Activated naive CD8-positive, alpha-beta T cell treated with anti-CD3 and anti-CD28 coated beads, Interleukin-2, amount 50 U/mL, for 16 hours (primary cell): ENCODE measurements at places on chromosomes 13 and 19.

DNA sequence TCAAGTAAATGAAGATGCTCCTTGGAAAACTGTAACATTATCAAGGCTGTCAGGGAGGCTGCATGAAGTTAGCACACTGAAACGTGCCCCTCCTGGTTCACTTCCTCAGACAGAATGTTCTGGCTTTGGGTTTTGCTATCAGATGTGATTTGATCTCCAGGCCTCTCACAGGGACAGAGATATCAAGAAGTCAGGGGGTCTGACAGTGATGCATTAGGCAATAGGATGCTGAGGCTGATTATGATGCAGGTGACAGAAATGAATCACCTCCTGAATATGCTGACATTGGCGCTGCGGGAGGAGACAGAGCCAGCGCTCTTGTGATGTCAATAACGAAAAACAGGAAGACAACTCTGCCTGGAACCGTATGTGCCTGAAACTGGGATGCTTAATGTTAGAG lies 278.5 kb downstream of the DCT start:
- DNase-seq = no peak

GRCh38 chr13:23883255-23883654 lies 5.9 kb downstream of the MIPEP start:
- no peak for DNase-seq

DNA sequence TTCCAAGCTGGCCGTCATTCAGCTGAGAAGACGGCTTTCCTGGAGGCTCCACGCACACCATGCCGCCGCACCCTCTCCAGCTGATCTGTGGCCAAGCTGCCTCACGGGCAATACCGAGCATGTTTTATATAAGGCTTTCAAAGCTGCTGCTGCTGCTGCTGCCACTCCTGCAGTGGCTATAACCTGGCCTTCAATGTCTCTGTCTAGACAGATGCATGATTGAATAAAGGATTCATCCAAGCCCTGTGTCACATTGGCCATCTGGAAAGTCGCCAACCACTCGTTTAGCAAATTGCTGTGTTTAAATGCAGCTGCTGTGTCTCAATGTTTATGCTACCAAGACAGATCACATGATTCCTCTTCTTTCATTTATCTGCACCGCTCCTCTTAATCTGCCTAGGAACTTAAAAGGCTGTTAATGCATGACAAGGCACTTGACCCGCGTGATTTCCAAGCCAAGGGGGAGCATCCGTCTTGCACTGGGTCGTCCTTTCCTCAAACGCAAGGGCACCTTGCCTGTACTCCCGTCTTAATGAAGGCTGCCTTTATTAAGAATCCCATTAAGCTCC lies 114.3 kb downstream of the TEX26 start:
- DNase-seq = no peak

GRCh38 chr19:934865-935479 lies 9.1 kb downstream of the ARID3A start:
- no peak for DNase-seq

DNA sequence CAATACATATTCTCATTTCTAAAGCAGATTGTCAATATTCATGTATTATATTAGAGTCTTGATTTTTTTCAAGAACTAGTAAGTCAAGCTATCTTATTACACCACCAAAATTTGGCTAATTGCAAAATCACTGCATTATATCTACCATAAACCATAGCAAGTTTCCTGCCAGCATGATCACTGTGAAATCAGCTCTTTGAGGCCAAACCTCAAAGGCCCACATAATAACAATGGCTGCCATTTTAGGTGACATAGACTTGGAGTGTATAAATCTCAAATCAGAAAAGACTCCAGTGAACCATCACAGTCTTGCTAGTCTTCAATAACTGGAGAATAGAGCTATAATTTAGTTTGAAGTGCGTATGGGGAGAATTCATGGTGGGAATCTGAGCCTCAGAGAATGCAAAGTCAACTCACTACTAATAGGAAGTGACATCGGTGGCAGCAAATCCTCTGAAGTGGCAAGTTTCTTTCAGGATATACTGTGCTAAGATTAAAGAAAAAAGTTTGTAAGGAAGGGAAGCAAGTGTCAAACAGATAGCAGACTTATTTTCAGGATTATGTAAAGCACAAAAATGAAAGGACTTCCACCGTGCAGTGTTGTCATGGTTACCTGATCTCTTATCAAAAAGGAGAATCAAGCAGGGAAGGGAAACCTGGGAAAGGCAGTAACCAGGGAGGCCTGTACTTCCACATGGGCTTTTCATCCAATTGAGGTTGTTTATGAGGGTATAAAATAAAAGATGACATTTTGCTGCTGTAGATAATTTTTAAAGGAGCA lies 117.4 kb upstream of the FNDC3A start:
- no peak for DNase-seq

DNA sequence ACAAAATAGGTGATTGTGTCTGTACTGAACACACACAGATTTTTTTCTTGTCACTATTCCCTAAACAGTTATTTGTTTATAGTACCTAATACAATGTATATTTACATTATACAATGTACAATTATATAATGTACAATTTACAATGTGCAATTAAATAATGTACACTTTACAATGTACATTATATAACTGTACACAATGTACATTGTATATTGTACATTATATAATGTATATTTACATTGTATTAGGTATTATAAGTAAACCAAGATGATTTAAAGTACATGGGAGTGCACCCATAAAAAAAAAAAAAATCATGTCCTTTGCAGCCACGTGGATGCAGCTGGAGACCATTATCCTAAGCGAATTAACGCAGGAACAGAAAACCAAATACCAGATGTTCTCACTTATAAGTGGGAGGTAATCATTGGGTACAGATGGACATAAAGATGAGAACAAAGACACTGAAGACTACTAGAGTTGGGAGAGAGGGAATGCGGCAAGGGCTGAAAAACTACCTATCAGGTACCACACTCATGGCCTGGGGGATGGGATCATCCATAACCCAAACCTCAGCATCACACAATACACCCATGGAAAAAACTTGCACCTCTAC lies 68.1 kb downstream of the ABCC4 start:
- DNase-seq = no peak

DNA sequence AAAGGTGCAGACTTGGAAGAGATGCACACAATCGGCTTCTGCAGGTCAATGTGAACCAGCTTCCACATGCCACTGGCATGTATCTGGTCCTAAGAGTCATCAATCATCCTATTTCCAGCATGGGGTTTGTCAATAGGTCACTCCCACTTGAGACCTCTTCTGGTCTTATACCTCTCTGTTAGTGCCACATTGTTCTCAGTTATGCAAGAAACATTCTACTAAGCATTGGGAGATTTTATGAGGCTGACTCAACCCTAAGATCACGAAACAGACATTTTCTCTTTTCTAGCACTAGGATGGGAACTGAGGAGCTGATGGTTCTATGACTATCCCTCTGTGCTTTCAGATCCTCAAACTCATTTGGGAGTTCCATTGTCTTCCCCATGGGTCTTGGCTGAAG lies 581.5 kb upstream of the KLF12 start:
- no peak for DNase-seq

DNA sequence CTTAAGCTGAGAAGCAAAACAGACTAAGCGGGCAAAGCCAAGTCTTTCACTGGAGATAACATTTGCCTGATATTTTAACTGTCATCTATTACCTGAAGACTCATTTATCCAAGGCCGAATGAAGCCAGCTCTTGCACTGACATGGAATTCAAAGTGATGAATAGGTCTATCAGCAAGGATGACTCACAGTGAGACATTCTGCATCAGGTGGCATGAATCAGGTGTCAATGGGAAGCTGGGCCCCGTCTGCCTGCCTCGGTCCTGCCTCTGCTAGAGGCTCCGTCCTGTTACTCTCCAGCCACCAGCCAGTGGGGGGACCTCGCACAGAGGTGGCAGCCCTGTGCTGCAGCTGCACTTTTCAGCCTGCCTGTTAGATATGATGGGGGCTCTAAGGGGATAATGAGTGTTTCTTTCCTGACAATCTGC lies 23.5 kb downstream of the STARD13 start:
- DNase-seq = no peak

GRCh38 chr19:33472226-33472625 lies 49.4 kb downstream of the PEPD start:
- DNase-seq = no peak

- no peak for DNase-seq
Measured at GRCh38 chr13:98285317-98285716, 108.2 kb upstream of the RNF113B start.

- DNase-seq = no peak
Measured at GRCh38 chr19:48740164-48740972, at the start of gene RASIP1. TSS of gene RASIP1 (minus strand) at chr19:48740610. CDS start at chr19:48740282, 328 bp downstream.

GRCh38 chr13:27793507-27794367 lies 1.5 kb downstream of the GSX1 start:
- no peak for DNase-seq

DNA sequence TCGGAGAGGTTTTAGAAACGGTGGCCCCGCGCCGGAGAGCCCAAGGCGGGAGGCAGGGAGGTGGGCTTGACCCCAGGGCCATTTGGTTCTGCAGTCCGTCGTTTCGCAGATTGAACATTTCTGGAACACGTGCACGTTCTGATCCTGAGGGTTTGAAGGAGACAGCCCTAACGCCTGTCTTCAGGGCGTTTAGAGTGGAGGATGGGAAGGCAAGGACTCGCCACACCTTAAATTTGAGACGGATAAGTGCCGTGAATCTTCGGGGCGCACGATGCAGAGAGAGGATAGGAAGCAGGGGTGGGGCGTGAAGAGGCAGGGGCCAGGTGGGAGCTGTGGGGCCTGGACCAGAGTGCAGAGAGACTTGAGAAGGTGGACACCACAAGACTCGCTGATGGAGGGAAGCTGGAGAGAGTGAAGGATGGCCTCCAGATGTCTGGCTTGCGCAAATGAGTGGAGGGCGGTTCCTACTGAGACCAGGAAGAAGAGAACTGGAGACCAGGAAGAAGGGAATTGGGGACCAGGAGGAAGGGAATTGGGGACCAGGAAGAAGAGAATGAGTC lies 804 bp upstream of the MIER2 start:
- DNase-seq = no peak

GRCh38 chr13:24741016-24741662 lies 22.8 kb upstream of the RNF17 start:
- DNase-seq = no peak

DNA sequence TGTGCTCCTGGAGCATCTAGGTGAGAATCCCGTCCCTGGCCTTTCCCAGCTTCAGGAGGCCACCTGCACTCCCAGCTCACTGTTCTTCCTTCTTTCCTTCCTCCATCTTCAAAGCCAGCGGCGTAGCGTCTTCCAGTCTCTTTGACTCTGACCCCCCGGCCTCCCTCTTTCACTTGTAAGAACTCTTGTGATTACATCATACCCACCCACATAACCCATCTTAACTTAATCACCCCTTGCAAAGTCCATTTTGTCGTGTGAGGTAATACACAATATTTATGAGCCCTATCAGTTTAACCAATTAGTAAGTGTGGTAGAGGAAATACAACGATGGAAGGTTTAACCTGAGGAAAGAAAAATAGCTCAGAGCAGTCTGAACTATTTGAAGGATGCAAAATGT lies 4.6 kb upstream of the CDC16 start:
- no peak for DNase-seq

DNA sequence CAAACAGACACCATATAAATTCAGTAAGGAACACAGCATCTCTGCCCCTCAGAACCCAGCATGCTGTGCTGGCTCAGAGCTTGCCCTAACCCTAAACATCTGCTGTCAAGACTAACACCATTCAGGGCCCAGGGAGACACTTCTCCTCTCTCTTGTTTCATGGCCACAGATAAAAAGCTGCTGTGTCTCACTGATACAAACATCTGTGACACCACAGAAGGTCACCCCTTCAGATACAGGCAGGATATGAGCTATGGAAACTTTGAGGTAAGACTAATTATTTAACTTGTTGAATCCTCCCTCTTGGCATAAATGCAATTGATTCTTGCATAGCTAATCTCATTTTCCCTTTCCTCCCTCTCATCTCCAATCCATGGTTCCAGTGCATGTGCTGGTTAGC lies 61.6 kb upstream of the GPR12 start:
- DNase-seq = no peak

- DNase-seq = no peak
Measured at GRCh38 chr13:32669030-32669646, 82.9 kb downstream of the PDS5B start.

GRCh38 chr13:113408562-113408961 lies 44.6 kb upstream of the GRTP1 start:
- no peak for DNase-seq

DNA sequence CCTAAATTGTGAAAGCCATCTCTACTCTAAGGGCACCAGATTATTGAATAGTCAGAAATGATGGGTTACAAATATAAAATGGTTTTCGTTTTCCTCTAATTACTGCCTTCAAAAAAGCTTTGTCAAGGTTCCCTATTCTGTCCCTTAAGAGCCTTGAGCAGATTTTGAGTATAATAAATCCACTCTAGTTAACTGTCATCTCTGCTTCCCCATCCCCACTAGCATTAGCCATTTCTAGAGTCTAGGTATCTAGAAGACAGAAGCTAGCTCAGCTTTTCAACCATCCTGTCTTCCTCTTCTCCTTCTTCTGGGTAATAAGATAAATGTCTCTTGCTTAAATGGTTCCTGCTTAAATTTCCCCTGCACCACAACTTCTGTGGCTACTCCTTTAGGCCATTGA lies 290.4 kb downstream of the DACH1 start:
- DNase-seq = no peak

DNA sequence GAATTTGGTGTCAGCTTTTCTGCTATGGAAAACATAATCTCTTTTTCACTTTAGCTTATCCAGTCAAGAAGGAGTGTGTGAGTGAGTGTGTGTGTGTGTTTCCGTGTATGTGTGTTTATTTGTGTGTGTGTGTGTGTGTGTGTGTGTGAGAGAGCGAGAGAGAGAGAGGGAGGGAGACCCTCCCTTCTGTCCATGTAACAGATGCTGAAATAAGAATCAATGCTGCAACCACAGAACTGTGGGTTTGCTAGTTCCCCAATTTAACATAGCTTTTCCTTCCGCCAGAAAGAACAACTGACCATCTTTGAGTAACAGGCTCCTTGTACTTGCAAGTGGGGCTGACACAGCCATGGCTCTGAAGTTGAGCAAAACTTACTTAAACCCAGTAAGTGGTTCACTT lies 5.2 kb downstream of the LCP1 start:
- DNase-seq = no peak

GRCh38 chr13:60612593-60612992 lies 215.6 kb downstream of the TDRD3 start:
- DNase-seq = no peak

- no peak for DNase-seq
Measured at GRCh38 chr13:109859216-109859835, 72.9 kb upstream of the IRS2 start.

DNA sequence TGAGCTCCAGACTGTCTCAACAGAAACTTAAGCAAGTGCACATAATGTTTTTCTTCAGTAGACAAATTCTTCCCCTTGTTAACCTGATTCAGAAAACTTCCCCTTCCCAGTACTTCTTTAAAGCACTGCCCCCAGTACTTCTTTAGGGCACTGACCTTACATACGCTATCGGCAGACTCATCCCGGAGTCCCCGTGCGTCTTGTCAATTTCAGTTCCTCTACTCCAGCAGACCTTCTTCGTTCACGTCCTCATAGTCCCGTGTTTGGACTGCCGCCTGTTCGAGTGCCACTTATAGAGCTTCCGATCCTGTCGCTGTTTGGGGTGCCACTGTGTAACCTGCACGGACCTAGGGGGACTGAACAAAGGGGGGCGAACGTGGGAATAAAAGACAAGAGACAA lies 29.0 kb downstream of the ZNF627 start:
- no peak for DNase-seq
